ENCODE measurements at places on chromosomes 3 and 15. TPM values are rescaled to one million over a fixed set of nuclear protein-coding genes. Genes with fewer than 3 reads are reported as not detected.

The REC114 gene
- total RNA-seq, result not detected

The C3orf52 gene
- 4.0 TPM for total RNA-seq

The HRG gene
- not detected for total RNA-seq

The GOLGA6L10 gene
- 0.05 TPM for total RNA-seq

The CACNA2D2 gene
- not detected for total RNA-seq

The CCDC71 gene
- total RNA-seq, result 25.3 TPM

The PLA2G4E gene
- not detected for total RNA-seq

The KIF15 gene
- total RNA-seq, result 13.8 TPM

The DUOX2 gene
- total RNA-seq, result not detected

The PLS1 gene
- total RNA-seq, result 1.2 TPM

The SPINK8 gene
- total RNA-seq, result not detected

The ACY1 gene
- 24.9 TPM for total RNA-seq

The SLC27A2 gene
- total RNA-seq, result 1.2 TPM

The ALS2CL gene
- total RNA-seq, result 11.2 TPM

The SERPINI2 gene
- total RNA-seq, result not detected

The SNX33 gene
- 7.9 TPM for total RNA-seq

The P2RY1 gene
- 1.7 TPM for total RNA-seq

The CRYBG3 gene
- 15.0 TPM for total RNA-seq

The CCDC51 gene
- total RNA-seq, result 18.2 TPM

The ITIH1 gene
- not detected for total RNA-seq

The FAN1 gene
- total RNA-seq, result 9.4 TPM

The DAZL gene
- total RNA-seq, result not detected

The CCR5 gene
- total RNA-seq, result not detected

The BUB1B gene
- 51.1 TPM for total RNA-seq

The SPATA12 gene
- total RNA-seq, result 0.13 TPM

The ACOX2 gene
- total RNA-seq, result not detected

The COPS2 gene
- total RNA-seq, result 44.0 TPM

The COL8A1 gene
- 81.4 TPM for total RNA-seq

The AKAP13 gene
- 34.7 TPM for total RNA-seq

The FOXL2NB gene
- total RNA-seq, result not detected

The ALG1L2 gene
- total RNA-seq, result not detected

The MINAR1 gene
- 0.07 TPM for total RNA-seq

The DUSP7 gene
- total RNA-seq, result 19.6 TPM

The CEMIP gene
- total RNA-seq, result 0.10 TPM

The TMEM62 gene
- total RNA-seq, result 18.9 TPM

The DUOXA2 gene
- not detected for total RNA-seq

The PRR23C gene
- not detected for total RNA-seq

The TNIK gene
- total RNA-seq, result 7.3 TPM

The FAM43A gene
- total RNA-seq, result 241 TPM

The KLHL40 gene
- not detected for total RNA-seq

The ACTC1 gene
- total RNA-seq, result not detected

The PLAAT1 gene
- 0.60 TPM for total RNA-seq

The CASR gene
- not detected for total RNA-seq

The CGNL1 gene
- total RNA-seq, result 2.5 TPM

The CFAP44 gene
- total RNA-seq, result 0.53 TPM

The GABRB3 gene
- total RNA-seq, result not detected

The RASGRF1 gene
- 0.07 TPM for total RNA-seq

The DISP2 gene
- 0.13 TPM for total RNA-seq

The CKMT1A gene
- total RNA-seq, result not detected

The SFMBT1 gene
- 1.3 TPM for total RNA-seq

The AMOTL2 gene
- 127 TPM for total RNA-seq
